Natural killer cell (primary cell): ENCODE measurements at places on chromosomes 7 and 10.

- no peak overlapping the region for H3K27ac ChIP-seq
- no peaks in the 10 kb centered on the region for H3K27me3 ChIP-seq
- H3K4me1 ChIP-seq = no peaks in the 10 kb centered on the region
- no peak for DNase-seq
- no peaks in the 10 kb centered on the region for H3K36me3 ChIP-seq
Measured at GRCh38 chr7:119270045-119270464, 1002.9 kb upstream of the KCND2 start.

DNA sequence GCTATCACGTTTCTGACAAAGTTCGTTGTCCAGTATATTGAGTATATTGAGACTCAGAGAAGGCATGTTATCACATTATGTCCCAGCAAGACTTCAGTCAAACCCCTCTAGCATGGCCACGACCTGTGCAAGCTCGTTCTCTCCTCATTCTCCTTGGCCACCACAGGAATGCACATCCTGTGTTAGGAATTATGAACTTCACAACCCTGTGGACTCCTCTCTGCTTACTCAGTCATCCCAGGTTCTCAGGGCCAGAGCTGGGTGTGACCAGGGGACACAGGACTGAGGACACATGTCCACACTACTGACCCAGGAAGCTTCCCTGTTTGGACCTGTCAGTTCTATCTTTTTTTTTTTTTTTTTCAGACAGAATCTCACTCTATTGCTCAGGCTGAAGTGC is 4.4 kb downstream of the SH2D4B start:
- no peak for DNase-seq
- H3K27ac ChIP-seq = no peak overlapping the region
- H3K36me3 ChIP-seq = no peaks in the 10 kb centered on the region
- no peaks in the 10 kb centered on the region for H3K27me3 ChIP-seq
- H3K4me1 ChIP-seq = peaks cover 6% of the 10 kb centered on the region

GRCh38 chr7:101626069-101626671 is 2.9 kb downstream of the MYL10 start:
- H3K4me1 ChIP-seq = peaks cover 6% of the 10 kb centered on the region
- DNase-seq = no peak
- H3K27ac ChIP-seq = no peak overlapping the region
- H3K27me3 ChIP-seq = peaks cover 2% of the 10 kb centered on the region
- no peaks in the 10 kb centered on the region for H3K36me3 ChIP-seq

DNA sequence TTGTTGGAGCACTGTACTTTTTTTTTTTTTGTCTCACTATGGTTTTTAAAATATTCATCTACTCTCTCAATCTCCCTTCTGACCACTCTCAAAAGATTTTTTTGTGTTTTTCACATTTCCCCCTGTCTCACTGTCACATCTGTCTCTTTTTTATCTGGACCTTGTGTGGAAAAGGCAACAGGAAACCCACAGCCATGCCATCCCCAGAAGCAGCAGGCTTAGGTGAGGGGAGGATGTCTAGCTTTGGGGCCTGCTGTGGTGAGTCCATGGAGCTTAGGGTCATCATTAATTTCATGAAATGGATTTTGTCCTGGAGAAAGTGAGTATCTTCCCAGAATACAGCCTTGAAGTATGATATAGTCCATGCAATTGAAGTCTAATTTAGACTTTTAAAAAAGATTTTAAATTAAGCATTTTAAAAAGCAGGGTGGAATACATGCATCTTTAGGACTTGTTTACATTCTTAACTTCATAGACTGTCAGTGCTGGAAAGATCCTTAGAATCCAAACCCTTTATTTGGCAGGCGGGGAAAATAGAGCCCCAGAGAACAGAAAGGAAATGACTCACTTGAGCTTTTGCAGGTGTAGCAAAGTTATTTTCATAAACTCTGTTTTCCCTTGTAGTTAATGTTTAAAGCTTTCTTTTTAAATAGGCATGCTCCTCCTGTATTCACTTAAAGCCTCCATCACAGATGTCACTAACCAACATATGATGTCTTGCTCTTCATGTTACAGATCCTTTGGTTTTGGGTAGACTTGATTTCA is 25.1 kb downstream of the MINDY4 start:
- no peaks in the 10 kb centered on the region for H3K27me3 ChIP-seq
- no peak for DNase-seq
- H3K4me3 ChIP-seq = no peak overlapping the region
- H3K36me3 ChIP-seq = no peaks in the 10 kb centered on the region
- H3K27ac ChIP-seq = no peak overlapping the region

DNA sequence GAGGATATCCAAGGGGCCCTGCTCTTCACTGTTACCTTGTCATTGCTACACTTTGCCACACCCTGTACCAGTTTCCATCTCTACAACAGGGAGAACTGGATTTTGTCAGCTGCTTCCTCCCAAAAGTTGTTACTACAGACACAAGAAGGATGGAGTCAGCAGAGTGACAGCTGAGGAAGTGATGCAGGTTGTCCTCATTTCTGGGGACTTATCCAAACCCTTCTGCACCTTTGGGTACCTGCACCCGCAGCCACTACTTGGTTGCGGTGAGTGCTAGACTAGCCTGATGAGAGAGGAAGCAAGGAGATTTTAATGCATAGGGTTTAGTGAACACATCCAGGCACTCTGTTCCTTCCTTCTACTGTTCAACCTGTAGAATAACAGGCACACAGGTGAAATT is 281.0 kb downstream of the RPS24 start:
- no peak overlapping the region for H3K4me3 ChIP-seq
- no peak for DNase-seq
- H3K27ac ChIP-seq = no peak overlapping the region
- H3K36me3 ChIP-seq = no peaks in the 10 kb centered on the region
- H3K27me3 ChIP-seq = no peaks in the 10 kb centered on the region

GRCh38 chr10:96380821-96381220 is 22.0 kb upstream of the OPALIN start:
- no peaks in the 10 kb centered on the region for H3K36me3 ChIP-seq
- no peaks in the 10 kb centered on the region for H3K27me3 ChIP-seq

DNA sequence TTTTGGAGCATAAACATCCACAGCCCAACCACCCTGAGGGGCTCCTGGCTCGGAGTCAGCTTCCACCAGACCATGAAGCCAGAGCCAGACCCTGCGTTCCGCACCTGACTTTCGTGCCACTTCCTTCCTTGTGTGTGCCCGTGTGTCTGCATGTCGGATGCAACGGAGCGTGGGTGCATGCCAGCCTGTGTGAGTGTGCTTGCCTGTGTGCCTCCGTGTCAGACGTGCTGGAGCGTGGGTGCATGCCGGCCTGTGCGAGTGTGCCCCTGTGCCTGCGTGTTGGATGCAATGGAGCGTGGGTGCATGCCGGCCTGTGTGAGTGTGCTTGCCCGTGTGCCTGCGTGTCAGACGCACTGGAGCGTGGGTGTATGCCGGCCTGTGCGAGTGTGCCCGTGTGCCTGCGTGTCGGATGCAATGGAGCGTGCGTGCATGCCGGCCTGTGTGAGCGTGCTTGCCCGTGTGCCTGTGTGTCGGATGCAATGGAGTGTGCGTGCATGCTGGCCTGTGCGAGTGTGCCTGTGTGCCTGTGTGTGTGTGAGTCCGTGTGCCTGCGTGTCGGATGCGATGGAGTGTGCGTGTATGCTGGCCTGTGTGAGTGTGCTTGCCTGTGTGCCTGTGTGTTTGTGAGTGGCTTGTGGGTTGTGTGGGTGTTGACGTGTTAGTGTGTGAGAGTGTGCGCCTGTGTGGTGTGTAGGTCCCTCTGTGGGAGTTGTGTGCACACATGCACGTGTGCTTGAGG is 28.1 kb upstream of the KNDC1 start:
- no peaks in the 10 kb centered on the region for H3K36me3 ChIP-seq
- no peaks in the 10 kb centered on the region for H3K4me1 ChIP-seq
- no peaks in the 10 kb centered on the region for H3K27me3 ChIP-seq
- DNase-seq = no peak
- H3K4me3 ChIP-seq = no peak overlapping the region
- no peak overlapping the region for H3K27ac ChIP-seq

GRCh38 chr7:143295870-143296269 is 7.7 kb downstream of the CASP2 start:
- H3K27me3 ChIP-seq = no peaks in the 10 kb centered on the region
- no peak overlapping the region for H3K4me3 ChIP-seq
- peaks cover 79% of the 10 kb centered on the region for H3K36me3 ChIP-seq
- no peak for DNase-seq
- H3K4me1 ChIP-seq = no peaks in the 10 kb centered on the region

- no peaks in the 10 kb centered on the region for H3K36me3 ChIP-seq
- no peak for DNase-seq
- no peak overlapping the region for H3K4me3 ChIP-seq
- no peaks in the 10 kb centered on the region for H3K4me1 ChIP-seq
- no peaks in the 10 kb centered on the region for H3K27me3 ChIP-seq
Measured at GRCh38 chr10:99115703-99116102, 119.9 kb downstream of the HPSE2 start.

- H3K36me3 ChIP-seq = no peaks in the 10 kb centered on the region
- H3K4me3 ChIP-seq = no peak overlapping the region
- H3K27ac ChIP-seq = no peak overlapping the region
Measured at GRCh38 chr7:93636276-93636675, 61.8 kb upstream of the CALCR start.

DNA sequence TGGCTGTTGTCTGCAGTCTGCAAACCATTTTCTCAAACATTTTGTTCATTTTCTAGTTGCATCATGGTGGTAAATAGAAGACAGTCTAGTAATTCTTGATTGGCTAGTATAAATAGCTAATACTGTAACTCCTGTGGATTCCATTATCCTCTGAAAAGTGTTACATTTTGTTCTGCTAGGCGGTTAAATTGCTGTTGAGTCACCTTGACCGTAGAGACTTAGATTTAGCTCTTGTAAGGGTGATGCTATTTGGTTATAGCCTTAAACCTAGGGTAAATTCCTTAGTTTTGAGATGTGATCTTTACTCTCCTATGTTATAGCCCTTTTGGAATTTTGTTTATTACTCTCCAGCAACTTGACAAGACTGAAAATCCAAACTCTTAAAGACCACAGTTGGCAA is 58.8 kb downstream of the SHOC2 start:
- no peak for DNase-seq
- H3K36me3 ChIP-seq = no peaks in the 10 kb centered on the region
- no peak overlapping the region for H3K4me3 ChIP-seq

DNA sequence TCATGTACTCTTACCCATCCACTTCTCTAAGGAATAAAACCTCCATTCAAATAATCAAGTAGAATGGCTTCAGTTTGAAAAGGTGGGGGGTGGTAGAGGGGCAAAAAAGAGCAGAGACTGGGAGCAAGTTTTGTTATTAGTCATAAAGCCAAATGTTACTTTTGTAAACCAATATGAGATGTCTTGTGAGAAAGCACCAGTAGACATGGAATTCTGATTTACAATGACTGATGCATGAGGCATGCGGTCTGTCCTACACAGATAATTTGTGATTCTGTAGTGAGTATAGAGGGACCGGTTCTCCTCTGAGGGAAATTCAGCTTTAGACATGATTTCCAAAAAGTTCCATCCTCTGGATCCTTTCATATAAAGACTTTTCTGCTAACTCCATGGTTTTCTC is 12.9 kb upstream of the ABCA13 start:
- no peaks in the 10 kb centered on the region for H3K27me3 ChIP-seq
- no peaks in the 10 kb centered on the region for H3K4me1 ChIP-seq
- no peak for DNase-seq
